ENCODE measurements at places on chromosomes 16 and 17. TPM values are rescaled to one million over a fixed set of nuclear protein-coding genes. Genes with fewer than 3 reads are reported as not detected.

The HOXB4 gene
- 0.06 TPM for total RNA-seq

The BMERB1 gene
- total RNA-seq, result 77.3 TPM

The SOX15 gene
- total RNA-seq, result 0.34 TPM

The MSRB1 gene
- total RNA-seq, result 37.1 TPM

The PPY gene
- not detected for total RNA-seq

The TNFSF12 gene
- 11.0 TPM for total RNA-seq

The FZD2 gene
- total RNA-seq, result 34.9 TPM

The OR1D5 gene
- not detected for total RNA-seq

The CNTD1 gene
- total RNA-seq, result not detected
